ENCODE measurements at places on chromosomes 13 and 19. TPM values are rescaled to one million over a fixed set of nuclear protein-coding genes. Genes with fewer than 3 reads are reported as not detected.

GRCh38 chr19:55667958-55668357 is 7.1 kb upstream of the EPN1 start:
- no peak for DNase-seq

Gene KLF1
- total RNA-seq: 1.7 TPM

DNA sequence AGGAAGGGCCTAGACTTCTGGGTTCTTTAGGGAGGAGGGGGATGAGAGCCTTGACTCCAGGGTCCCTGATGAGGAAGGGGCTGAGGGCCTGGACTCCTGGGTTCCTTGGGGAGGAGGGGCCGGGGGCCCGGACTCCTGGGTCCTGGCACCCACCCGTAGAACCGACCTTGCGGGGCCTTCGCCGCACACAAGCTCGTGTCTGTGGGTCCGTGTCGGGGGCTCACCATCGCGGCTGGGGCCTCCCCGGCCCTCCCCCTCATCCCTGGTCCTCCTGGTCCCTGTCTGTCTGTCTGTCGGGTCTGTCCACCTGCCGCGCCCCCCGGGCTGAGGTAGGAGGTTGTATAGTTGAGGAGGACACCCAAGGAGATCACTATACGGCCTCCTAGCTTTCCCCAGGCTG is 662 bp upstream of the SPACA6 start:
- DNase-seq: no peak

DNA sequence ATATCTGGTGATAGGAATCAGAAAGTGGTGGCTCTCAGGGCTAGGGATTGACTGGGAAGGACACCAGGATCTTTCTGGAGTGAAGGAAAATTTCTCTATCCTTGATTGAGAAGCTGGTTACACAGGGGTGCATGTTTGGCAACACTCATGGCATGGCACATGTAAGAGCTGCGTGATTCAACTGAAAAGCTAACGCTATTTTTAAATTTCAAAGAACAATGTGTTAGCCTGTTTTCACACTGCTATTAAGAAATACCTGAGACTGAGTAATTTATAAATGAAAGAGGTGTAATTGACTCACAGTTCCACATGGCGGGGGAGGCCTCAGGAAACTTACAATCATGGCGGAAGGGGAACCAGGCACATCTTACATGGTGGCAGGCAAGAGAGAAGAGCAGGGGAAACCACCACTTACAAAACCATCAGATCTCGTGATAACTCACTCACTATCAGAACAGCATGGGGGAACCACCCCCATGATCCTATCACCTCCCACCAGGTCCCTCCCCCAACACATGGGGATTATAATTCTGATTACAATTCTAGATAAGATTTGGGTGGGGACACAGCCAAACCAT is 7.4 kb downstream of the SIGLEC8 start:
- no peak for DNase-seq

GRCh38 chr13:63307228-63307627 is 1891.6 kb upstream of the PCDH20 start:
- no peak for DNase-seq

Gene KASH5
- not detected for total RNA-seq

Gene FUT2
- total RNA-seq: 0.59 TPM

- DNase-seq: no peak
Measured at GRCh38 chr19:47020132-47020805, 632 bp downstream of the NPAS1 start.

- peak; percentile 12 for DNase-seq
Measured at GRCh38 chr13:27423333-27423732, 1.1 kb upstream of the GTF3A start.

Gene CASP14
- 29.3 TPM for total RNA-seq

Gene ZNF829
- total RNA-seq: 3.8 TPM

DNA sequence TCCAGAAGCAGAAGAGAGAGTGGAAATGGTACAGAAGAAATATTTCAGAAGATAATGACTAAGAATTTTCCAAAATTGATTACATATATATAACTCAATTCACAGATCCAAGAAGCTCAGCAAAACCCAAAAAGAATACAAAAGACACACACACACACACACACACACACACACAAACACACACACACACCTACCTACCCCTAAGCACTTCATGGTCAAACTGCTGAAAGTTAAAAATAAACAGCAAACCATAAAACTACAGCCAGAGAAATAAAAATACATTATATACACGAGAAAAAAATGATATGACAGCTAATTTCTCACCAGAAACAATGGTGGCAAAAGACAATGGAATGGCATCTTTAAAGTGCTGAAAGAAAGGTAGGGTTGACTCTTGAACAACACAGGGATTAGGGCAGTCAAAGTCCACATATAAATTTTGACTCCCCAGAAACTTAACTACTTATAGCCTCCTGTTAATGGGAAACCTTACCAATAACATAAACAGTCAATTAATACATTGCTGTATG is 49.2 kb downstream of the DIAPH3 start:
- DNase-seq: no peak

Gene FUT1
- total RNA-seq: 2.9 TPM

Gene C13orf42
- not detected for total RNA-seq

- DNase-seq: no peak
Measured at GRCh38 chr13:102779436-102780159, 6.0 kb upstream of the TEX30 start.

DNA sequence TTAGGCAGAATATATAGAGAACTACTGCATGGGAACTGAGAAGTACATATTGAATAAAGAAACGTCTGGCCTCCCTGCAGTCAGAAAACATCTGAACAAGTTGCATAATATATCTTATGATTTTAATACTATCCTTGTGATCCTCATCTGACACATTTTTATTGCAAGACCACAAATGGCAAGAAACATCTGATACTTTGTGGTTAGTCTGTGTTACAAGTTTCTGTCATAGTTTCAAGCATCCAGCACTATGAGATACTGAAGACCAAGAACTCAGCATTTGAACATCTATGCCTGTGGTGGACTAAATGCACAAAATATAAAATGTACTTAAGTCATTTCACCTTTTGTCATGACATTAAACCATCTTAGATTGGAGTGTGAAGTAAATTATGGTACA is 1175.8 kb upstream of the MIR17HG start:
- DNase-seq: peak; percentile 32

Gene CGB8
- not detected for total RNA-seq

Gene SIGLECL1
- total RNA-seq: not detected

DNA sequence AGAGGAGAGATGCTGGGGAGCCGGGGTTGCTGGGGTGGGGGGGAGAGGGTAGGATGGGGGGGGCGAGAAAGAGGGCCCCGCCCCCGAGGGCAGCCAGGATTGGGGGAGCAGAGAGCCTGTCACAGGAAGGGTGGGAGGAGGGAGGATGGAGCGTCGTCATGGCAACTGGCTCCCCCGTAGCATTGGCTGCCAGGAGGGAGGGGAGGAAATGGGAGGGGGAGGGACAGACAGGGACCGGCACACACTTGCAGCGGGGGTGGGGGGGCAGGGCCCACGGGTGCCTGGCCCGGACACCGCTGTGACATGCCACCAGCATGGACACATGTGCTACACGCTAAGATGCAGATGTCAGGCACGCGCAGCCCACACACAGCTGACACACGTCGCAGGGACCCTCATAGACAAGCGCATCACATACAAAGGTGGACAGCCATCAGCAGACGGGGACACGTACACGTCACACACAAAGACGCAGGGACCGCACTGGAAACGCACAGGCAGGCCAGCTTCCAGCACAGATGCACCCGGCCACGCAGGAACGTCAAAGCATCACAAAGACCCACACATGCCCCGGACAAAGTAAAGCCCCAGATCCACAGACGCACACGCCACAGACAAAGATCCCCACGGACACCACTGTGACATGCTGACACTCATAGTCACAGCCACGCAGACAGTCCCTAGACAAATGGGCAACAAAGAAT is at the start of gene LMTK3:
TSS of gene LMTK3 (minus strand) at position 36 of the 704 bp plus-strand sequence. CDS start 259 bp downstream, outside the sequence.
- DNase-seq: no peak

Gene SLC1A5
- total RNA-seq: 21.0 TPM

- DNase-seq: no peak
Measured at GRCh38 chr13:42976066-42976465, 16.0 kb downstream of the EPSTI1 start.

DNA sequence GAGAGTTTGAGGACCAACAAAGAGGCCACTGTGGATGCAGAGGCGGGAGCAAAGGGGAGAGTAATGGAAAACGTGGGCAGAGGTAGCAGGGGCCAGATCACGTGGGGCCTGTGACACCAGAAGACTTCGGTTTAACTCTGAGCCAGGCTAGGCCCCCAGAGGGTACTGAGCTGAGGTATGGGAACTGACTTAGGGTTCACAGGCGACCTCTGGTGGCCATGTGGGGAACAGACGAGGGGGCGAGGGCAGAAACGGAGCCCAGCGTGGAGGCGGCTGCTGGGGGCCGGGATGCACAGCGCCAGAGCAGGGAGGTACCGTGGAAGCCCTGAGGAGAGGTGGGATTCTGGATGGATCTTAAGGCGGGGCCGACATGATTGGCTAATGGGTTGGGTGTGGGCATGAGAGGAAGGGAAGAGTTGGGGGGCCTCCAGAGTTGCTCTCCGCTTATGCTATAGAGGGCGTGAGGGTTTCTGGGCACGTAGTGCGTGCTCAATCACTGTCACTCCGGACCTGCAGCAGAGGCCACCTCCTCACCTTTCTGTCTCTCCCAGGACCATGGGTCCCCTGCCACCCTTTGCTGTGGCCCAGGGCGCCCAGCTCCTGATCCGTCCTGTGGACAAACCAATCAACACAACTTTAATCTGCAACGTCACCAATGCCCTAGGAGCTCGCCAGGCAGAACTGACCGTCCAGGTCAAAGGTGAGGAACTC is 13.7 kb downstream of the PVR start:
- no peak for DNase-seq

DNA sequence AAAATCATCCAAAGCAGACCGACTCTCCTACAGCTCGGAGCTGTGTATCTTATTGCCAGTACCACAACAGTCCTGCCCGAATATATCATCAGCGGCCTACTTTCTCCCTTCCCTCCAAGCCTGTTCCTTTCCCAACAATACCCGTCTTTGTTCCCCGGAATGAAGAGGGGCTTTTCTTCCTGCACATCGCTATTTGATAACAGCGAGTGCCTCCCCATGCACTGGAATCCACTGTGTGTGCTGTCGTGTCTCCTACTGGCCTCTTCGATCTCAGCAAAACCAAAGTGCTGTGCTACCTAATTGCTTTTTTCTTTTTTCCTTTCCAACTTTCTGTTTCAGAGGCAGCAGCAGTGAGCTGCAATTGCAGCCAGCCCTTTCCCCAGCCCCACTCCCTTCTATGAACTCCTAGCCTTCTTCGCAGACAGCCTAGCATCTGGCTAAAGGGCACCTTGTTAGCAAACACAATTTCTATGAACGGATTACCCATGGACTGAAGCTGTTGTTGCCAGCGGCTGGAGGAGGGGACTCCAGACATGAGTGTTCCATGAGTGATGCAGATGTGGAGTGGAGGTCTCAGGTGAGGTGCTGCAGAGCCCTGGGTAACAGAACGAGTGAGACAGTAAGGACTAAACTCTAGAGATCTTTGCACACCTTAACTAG is 43.4 kb downstream of the EFNB2 start:
- DNase-seq: no peak

GRCh38 chr19:10431943-10432735 is 11.8 kb downstream of the PDE4A start:
- no peak for DNase-seq

DNA sequence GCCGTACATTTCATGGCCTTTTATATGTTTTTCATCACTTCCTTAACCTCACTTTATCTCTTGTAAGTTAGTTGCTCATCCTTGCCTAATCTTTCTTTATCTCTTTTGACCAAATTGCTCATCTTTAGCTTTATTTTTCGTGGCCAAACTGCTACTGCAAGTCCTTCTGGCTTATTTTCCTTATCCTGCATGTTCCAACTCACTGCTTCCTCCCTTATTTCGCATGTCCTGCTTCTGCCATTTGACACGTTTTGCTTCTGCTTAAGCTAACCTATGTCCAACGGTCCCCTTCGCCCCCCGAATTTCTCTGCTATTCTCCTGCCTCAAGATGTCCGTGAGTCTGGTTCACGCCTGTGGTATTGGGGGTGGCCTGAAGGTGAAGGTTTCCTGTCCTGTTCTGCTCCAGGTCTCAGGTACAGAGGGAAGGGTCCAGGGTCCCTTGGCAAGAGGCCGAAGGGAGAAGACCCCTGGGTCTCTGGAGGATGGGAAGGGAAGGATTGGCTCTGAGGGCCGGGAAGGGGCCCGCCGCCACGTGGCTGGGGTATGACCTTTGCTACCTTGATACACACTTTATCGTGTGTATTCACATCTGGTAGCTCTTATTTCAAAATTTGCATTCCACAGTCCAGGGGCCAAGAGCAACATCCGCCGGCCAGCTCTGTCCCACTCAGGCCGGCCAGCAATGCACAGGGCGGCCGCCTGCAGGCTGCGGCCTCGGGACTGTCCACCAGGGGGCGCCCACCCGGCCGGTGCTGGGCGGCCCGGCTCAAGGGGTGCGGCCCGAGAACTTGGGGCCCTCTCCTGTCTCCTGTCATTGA is 2.9 kb upstream of the C19orf85 start:
- DNase-seq: peak; percentile 32

Gene AP2S1
- 65.5 TPM for total RNA-seq

DNA sequence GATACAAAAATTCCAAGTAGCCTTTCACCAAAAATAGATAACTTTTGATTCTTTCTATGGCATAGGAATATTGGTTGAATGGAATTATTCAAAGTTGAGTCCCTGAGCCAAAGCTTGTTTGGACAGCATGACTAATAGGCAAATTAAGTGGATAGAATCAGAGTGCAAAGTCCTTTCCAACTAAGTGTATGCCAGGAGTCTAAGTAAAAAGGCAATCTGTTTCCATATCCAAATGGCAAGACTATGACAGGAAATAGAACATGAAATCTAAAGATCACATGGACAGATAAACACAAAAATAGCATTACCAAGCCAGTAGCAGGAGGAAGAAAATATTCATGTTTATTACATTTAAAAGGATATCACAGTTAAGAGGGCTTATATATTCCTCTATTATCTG is 804.6 kb downstream of the SLITRK6 start:
- DNase-seq: no peak

DNA sequence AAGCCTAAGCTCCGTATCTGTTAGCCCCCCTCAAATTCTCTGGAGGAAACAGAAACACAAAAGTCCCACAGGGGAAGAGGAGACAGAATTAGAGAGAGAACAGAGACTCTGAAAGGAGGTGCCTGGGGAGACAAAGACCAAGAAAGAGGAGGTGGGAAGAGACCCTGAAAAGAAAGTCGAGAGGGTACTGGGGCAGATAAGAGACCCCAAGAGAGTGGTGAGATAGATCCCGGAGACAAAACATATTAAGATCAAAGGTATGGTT is 915 bp upstream of the GRWD1 start:
- DNase-seq: no peak

- no peak for DNase-seq
Measured at GRCh38 chr13:35393886-35394285, 82.6 kb downstream of the MAB21L1 start.

DNA sequence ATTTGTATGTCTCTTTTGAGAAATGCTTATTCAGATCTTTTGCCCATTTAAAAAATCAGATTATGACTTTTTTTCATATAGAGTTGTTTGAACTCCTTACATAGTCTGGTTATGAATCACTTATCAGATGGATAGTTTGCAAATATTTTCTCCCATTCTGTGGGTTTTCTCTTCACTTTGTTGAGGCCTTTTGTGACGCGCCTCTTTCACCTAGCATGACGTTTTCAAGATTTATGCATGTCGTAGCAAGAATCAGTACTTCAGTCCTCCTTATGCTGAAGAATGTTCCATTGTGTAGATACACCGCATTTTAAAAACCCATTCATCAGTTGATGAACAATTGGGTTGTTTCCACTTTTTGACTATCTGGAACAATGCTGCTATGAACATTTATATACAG is 13.4 kb downstream of the PABPC3 start:
- no peak for DNase-seq

Gene PSG1
- total RNA-seq: not detected

Gene ERICH4
- total RNA-seq: not detected

GRCh38 chr19:3618811-3619630 is 7.6 kb downstream of the CACTIN start:
- DNase-seq: no peak

- no peak for DNase-seq
Measured at GRCh38 chr13:51564671-51565070, 19.6 kb upstream of the WDFY2 start.

Data from skin of body (tissue), 3 donors.